ENCODE measurements at places on chromosomes 11 and 22.

DNA sequence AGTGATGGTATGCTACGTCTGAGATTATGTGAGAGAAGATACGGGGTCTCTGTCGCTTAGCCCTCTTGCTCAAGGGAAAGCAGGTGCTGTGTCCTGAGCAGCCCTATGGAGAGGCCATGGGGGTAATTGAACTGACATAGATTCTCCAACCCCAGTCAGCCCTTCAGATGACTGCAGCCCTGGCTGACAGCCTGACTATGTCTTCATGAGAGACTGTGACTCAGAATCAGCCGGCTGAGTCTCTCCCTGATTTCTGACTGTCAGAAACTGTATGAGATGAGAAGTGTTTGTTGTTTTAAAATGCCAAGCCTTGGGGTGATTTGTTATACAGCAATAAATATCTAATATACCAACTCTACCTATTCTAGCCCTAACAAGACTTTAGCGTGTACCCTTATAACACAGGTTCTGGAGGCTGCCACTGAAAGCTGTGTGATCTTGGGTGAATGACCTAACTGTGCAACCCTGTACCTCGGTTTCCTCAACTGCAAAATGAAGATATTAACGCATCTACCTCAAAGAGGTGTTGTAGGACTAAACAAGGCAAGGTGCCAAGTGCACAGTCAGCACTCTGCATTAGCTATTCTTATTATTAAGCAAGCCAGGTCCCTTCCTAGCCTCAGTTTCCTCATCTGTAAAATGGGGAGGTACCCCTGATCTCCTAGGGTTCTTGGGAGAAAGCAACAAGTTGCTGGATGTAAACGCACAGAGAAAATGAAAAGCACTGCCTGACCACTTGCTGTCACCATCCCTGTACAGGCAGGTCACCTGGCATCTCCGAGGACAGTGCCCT is 24.9 kb downstream of the SLC43A1 start:
- DNase-seq: no peak

DNA sequence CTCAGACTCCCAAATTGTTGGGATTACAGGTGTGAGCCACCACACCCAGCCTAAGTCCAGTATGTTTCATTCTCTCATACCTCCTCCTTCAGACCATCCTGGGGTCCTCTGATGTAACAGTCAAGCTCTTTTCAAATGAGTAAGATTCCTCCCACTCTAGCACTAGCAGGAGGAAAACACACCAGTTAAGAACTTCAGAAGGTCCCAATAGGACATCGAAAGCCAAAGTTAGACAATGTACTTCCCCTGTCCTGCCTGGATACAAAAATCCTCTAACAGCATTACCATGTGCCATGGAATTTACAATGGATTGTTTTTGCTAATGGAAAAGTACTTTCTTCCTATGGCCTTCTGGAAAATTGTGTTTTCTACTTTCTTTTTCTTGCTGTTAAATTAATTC is 67.1 kb downstream of the CCDC34 start:
- DNase-seq: no peak

DNA sequence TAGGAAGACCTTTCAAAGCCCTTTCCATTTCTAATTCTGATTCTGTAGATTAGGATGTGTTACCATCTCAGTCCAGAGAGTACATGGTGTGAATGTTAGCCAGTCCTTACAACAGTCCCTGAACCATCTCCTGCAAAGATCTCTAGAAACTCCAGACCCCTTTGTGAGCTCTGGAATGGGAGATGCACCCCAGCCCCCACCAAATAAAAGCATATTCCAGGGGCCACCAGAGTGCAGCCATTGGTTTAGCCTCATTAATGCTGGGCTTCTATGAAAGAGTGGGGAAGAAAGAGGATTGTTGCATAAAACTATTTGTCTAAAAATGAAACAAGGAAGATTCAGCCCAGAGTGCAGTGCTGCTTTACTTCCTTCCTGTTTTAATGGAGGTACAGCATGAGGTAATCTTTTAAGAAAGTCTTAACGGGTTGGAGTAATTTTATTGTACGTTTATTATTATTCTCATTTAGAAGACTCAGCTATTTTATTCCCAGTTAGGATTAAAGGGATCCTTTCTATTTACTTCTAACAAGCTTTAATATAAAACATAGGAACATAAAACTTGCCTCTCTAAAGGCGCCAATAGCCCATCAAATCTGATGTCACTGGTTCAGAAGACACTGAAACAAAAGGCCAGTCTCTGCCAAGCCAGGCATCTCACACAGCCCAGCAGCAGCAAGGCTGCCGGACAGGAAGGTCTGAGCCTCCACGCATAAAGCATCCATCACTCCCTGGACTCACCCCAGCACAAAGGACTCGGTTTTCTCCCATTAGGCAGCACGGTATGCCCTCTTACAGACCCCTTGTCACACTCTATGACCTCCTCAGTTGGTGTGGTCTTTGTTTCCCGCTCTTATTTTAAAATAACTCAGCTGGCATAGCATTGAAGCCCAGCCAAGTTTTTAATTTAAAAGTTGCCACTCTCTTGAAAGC is 203.9 kb upstream of the BLID start:
- DNase-seq: no peak

DNA sequence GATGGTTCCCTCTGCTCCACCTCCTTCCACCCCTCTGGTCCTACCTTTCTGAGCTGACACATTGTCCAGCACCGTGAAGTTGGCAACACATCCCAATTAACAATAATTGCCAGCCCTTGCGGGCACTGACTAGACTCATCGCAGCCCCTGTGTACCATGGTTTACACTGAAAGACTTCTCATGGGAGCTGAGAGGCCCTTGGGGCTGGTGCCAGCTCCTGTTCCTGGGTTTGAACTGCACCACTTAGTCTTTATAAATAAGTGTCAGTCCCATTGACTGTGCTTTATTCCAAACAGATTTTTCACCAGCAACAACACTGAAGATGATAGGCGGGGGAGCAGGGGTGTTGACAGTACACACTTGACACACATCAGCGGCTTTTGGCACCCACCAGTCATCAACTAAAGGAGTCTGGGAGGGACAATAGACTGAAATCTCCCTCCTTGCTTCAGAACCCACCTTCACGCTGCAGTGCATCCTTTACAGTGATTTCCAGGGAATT is 447.3 kb downstream of the NTM start:
- DNase-seq: no peak

- no peak for DNase-seq
These were observed 97.6 kb downstream of the KCNQ1 start for GRCh38 chr11:2542406-2542805.

- DNase-seq: no peak
These were observed 96.9 kb downstream of the MTMR3 start for GRCh38 chr22:29979777-29980321.

DNA sequence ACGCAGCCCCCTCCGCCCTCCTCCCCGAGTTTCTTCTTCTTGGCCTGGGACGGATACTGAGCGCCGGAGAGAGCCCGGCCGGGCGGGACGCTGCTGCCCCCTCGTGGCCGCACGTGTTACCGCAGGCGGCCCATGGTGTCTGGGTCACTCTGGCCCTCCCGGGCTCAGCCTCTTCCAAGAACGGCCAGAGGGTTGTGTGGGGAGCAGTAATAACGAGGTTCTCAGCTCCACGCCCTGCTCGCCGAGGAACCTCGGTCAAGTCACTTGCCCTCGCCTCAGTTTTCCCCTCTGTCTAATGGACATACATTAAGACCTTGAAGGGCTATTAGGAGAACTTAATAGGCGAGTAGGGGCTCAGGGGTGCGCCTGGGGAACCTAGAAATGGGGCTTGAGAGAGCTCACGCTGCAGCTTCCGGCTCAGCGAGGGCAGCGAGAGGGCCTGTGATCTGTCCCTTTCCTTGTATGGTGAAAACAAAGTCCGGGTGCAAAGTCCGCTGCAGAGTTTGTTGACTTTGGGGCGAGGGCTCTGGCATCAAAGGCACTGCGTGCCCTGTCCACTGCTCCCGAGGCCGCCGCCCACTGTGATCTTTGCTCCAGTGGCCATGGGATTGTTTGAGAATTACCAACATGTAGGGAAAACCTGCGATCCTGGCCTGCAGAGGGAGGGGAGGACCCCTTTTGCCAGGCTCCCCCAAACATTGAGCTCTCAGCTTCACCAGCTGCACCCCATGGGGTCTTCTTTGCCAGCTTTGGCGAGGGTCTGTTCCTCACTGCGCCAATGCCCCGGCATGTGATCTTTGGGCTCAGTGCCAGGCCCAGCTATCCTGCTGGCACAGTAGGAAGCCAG is 14.4 kb upstream of the LRP5 start:
- DNase-seq: peak; percentile 75

DNA sequence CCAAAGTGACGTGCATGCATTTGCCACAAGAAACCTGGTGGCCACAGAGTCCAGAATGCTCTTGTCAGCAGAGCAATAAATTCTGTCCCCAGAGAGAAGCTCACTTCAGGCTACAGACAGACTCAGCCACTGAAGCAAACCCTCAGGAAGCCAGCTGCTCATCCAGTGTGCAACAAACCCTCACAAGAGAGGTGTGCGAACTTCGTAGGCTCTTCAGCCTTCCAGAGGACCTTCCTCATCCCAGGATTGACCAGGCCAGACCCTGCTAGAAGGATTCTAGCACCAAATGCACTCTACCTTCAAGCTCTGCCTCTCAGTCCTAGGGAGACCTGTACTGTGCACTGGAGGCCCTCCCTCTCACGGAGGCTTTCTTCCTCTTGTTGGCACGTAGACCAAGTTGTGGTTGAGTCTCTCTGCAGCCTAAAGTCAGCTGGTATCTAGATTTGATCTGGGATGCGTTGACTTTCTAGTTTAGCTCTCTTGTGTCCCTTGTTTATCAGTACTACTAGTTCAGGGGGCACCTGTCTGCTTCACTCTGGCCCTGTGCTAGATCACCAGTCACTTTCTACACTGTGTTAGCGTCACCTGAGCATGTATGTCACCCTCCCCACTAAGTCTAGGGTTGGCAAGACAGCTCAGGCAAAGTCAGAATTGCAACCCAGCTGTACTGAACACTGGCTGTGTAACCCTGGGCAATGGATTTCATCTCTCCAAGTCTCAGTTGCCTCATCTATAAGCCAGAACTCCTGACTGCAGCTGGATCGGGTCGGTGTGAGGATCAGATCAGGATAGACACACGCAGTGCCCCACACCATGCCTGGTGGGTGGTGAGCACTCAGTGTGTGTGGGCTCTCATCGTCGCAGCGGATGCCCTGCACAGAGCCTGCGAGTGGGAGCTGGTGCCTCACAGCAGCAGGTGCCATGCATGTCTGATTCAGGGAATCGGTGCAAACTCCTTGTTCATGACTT is 22.1 kb upstream of the TMPRSS13 start:
- no peak for DNase-seq

- DNase-seq: no peak
These were observed 36.6 kb downstream of the RCOR2 start for GRCh38 chr11:63880403-63880790.

- no peak for DNase-seq
These were observed 87.6 kb upstream of the FSHB start for GRCh38 chr11:30143098-30143705.

- DNase-seq: no peak
These were observed 369.8 kb upstream of the CCDC90B start for GRCh38 chr11:83655976-83656375.

DNA sequence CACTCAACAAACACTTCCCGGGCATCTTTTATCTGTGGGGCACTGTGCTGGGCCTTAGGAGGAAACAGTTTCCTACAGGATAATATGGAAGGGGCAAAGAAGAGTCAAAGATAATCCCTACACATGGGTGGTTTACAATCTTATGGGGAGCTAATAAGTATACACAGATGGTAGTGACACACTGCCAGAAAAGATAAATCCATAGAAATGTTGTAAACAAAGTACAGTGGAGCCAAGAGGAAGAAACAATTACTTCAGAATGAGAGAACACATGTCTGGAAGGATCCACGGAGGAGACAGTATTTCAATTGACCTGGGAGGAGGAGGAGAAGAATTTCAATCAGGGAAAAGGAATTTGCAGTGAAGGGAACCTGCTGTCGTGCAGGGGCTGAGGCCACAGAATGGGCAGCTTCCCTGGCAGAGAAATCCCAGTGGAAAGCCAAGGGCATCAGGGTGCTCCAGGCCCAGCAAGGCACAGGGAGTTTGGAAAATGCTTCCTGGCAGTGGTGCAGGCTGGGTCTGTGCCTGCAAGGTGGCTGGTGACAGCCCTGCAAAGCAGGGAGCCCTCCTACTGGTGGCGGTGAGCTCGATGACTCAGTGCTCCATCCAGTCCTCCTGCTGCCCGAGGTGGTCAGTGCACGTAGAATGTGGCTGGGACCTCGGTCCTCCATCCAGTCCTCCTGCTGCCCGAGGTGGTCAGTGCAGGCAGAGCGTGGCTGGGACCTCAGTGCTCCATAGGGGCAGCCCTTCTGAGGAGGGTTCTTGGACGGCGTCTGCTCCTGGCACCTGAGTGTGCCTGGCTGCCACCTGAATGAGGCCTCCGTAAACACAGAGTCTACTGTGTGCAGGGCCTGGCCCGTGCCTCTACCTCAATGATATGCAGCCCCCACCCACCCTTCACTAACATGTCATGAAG is 444.3 kb upstream of the B3GAT1 start:
- no peak for DNase-seq

DNA sequence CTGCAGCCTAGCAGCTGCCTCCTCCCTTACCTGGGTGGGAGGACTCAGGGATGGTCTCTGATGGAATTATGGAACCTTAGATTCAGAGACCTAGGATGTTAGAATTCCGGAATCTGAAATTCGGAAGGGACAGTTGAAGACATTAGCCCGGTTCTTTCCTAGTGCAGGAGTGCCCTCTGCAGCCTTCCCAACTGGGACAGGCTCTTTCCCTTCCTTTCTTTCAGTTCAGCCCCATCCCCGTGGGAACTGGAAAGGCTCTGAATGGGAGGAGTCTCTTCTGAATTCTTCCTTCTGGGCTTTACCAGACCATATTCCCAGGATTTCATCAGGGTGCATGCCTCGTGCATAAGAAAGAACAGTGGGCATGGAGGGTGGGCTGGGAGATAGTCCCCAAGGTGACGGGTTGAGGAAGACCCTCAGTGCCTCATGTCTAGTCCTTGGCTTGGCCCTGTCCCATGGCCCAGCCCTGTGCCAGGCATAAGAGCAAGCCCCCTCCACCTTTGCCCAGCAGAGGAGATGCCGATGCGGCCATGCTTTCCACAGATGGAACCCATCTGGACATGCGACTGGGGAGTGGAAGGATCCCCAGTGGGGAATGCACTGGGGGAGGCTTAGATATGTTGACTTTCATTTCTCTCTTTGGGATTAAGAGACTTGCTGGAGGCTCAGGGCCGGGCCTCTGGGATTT is 14.4 kb downstream of the DNAJB13 start:
- no peak for DNase-seq

GRCh38 chr22:29370537-29370936 is 17.8 kb downstream of the AP1B1 start:
- no peak for DNase-seq

DNA sequence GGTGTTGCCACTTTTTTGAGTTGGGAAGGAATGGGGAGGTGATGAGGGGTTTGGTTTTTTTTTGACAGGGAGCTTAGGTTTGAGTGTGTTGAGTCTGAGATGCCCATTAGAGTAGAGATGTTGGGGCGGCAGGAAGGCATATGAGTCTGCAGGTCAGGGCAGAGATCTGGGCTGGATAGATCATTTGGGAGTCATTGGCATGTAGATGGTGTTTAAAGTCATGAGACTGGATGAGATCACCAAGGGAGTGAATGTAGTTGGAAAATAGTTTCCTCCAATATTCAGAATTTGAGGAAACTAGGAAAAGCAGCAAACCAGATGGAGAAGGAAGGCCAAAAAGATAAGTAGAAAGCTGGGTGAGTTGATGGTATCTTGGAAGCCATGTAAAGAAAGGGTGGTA is 2.1 kb upstream of the ANAPC15 start:
- DNase-seq: no peak
